ENCODE measurements at places on chromosomes 6 and 20.
A peak's percentile ranks its signal among the peaks of the same experiment; 100 is the strongest.

GRCh38 chr6:124573953-124574352, 388.3 kb upstream of the RNF217 start:
- DNase-seq, result no peak

GRCh38 chr6:149983145-149983544, 19.4 kb downstream of the ULBP1 start:
- DNase-seq, result no peak

DNA sequence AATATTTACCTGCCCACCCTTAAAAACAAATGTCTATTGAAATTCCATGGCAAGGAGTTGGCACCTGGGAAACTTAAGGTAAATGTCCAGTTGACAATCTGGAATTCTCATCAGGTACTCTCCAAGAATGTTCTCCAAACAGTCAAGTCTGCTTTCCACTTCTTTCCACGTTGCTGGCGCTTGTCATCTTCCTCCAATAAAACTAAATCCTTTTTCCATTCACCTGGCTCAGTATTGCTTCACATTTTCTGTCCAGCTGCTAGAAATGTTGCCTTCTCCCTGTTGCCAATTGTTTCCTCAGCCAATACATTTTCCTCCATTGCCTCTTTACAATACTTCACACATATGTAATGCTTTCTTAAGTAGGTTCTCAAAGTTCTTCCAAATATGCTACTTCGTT, 1288.1 kb upstream of the MAP3K7 start:
- DNase-seq, result no peak

- no peak for DNase-seq
Observed at GRCh38 chr6:40930555-40930954, 108.5 kb downstream of the UNC5CL start.

GRCh38 chr6:149438855-149439254, 38.8 kb downstream of the SUMO4 start:
- DNase-seq, result peak; percentile 59

DNA sequence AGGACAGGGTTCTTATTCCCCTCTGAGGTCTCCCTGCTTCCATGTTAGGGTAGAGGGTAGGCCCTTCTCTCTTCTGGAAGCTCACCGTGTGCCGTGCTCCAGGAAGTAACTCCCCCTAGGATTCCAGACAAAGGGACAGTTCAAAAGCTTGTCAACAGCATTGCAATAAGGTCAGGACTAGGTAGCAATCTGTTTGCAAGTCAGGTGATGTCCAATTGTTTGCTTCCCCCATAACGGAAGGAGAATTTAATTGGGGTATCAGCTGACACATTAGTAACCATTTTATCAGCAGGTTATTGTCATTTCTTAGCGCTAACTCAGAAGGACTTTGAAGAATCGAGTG, 41.9 kb downstream of the SYNJ2 start:
- no peak for DNase-seq

GRCh38 chr6:109339906-109340678, 42.2 kb downstream of the CD164 start:
- no peak for DNase-seq

DNA sequence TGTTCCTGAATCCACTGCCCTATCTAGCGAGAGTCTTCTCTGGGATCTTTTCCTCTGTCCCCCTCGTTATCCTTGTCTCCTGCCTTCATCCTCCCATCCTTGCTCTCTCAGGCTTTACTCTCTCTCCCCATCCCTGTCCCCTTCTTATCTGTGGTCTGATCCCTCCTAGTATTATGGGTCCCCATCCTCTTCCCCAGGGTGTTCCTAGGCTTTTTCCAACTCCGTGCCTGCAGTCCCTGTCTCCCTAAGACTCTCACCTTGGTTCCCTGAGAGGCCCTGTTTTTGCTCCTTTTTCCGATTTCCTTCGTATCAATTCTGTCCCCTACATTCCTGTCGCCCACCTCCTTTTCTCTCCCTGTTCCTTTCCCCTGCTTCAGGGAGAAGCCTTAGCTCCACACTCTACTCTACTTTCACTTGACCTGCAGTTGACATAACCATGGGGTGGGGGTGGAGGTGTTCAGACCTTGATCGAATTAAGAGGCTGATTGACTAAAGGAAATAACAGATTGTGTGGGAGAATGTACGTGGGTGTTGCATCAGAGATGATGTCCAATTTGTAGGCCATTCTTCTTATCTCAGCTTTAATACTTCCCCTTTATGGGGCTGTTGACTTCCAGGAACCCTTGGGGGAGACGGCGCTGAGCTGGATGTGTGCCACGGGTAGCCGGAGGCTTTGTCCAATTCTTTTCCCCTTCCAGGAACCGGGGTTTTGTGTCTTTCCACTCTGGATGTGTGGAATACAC, 905 bp downstream of the PPARD start:
- DNase-seq, result peak; percentile 72

DNA sequence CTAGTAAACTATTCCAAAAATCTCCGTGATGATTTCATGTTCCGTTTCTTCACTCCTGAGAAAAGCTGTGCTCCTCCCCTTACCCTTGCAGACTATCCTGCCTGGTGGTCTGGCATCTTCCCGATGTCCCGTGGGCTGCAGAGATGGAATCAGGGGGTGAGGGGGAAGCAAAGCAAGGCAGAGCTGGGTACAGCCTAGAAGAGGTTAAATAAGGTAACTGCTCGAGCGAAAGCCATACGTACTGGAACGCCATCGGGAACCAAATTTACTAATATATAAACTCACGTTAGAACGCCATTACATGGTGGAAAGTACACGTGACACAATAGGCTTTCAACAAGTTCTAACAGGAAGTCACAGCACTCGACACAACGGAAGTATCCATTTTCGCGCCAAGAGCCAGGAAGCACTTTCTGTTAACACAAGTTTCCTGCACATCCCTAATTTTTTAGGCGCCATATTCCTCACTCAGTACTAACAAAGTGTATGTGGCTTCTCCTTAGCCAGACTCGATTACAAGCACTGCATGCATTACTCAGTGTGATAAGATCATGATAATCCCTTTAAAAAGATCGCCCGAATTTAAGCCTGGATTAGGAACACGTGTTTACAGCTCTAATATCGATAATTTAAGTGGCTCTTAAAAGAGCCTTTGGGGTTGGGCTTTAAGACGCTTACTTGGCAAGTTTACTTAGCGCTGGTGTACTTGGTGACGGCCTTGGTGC, 101.6 kb upstream of the PRSS16 start:
- peak; percentile 94 for DNase-seq

- DNase-seq, result no peak
Observed at GRCh38 chr6:14359438-14359837, 241.9 kb downstream of the CD83 start.

DNA sequence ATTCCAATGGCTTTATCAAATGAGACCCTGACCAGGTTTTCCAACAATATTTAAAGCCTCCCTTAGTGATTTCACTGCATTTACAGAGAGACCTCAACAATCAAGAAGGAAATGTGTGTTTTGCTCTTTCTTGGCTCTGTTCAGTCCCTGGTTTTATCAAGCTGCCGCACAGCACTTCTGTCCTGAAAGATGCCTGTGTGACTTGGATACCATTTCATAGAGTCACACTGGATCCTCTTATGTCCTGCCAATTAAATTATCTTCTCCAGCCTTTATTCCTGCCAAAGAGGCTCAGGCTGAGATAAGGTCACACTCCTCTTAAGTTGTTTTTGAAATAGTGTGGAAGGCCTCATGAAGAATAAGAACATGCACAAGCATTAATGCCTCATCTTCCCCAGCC, 197.0 kb upstream of the RNF217 start:
- DNase-seq, result no peak

- peak; percentile 57 for DNase-seq
Observed at GRCh38 chr6:16338577-16339264, 100.3 kb downstream of the GMPR start.

GRCh38 chr6:24854077-24854666, 55.5 kb upstream of the ARMH2 start:
- DNase-seq, result no peak

GRCh38 chr20:61673152-61673847, 392.4 kb downstream of the TAF4 start:
- no peak for DNase-seq

DNA sequence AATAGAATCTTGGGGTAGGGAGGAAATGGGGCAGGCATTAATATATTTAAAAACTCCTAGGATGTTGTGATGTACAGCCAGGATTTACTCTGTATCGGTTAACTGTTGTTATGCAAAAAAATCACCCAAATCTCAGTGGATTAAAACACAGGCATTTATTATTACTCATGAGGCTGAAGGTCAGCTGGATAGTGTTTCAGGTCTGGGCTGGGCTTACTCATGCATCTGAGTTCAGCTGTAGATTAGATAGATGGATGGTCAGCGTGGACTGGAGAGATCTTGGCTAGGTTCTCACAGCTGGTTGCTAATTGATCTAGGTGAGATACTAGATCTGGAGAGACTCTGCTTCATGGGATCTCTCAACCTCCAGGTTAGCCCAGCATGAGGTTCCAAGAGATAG, 131.4 kb downstream of the BTBD3 start:
- DNase-seq, result no peak

- DNase-seq, result no peak
Observed at GRCh38 chr6:2526766-2527165, 224.0 kb downstream of the MYLK4 start.

DNA sequence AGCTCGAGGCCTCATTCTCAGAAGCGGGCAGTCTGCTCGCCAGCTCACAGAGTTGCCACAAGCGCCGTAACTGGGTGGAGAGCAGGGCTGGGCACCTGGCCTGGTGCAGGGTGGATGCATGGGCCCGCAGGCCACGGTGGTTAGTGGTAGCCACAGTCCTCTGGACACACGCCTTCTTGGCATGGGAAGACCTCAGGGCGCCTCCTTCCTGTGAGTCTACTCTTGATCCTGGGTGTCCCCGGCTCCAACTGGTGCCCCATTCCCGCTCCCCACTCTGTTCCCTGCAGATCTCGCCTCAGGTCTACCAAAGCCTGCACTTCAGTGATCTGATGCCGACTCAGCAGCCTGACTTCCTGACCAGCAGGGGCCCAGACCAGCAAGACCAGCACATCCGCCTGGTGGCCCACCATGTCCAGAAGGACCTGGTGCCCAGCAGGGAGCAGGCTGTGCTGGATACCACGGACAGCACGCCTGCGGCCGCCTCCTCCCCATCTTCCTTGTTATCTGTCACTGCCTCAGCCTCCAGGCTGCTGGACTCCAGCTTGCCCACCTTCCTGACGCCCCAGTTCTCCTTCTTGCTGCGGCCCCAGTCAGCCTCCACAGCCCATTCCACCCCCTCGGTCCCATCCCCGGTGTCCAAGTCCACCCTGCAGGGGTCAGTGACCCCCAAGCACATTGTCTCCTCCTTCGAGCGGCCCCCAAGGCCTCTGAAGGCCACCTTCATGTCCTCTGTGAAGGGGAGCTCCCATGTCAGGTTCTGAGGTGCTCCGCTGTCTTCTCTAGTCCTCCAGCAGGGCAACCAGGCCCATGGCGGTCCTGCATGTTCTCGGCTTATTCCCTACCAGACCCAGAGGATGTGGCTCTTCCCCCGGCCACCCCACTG, 43.1 kb downstream of the SUN5 start:
- peak; percentile 22 for DNase-seq

DNA sequence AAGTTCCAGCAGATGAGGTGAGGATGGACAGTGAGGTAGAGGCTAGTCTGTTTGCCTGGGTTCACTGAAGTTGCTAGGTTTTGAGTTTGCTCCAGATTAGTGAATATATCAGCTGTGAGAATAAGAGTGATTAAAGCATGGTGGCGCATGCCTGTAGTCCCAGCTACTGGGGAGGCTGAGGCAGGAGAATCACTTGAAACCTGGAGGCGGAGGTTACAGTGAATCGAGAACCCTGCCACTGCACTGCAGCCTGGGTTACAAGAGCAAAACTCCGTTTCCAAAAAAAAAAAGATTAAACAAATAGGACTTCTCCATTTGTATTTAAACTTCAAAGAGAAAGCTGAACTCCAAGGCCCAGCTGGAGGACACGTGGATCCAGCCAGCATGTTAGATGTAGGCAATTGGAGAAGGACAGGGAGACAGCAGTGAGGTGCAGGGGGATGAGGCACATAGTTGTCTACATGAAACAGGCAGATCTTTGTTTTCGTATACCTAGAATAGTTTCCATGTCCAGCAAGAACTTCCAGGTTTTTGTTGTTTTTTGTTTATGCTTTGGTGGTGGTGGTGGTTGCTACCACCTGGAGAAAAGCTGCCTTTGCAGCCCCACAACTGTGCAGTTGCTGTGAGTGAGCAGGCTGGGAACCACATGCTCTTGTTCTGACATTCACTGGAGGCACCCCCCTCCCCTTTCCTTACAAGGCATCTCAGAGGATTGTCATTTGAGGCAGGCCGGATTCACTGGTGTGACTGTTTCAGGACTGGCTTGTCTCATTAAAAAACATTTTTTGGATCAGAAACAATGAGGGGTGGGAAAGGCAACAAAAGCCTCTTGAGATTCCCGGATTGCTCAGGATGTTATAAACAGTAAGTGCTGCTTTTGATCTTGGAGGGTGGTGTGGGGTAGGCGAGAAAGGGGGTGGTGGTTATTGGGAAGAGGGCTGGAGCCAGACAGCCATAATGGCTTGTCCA, 72.3 kb downstream of the JARID2 start:
- no peak for DNase-seq

DNA sequence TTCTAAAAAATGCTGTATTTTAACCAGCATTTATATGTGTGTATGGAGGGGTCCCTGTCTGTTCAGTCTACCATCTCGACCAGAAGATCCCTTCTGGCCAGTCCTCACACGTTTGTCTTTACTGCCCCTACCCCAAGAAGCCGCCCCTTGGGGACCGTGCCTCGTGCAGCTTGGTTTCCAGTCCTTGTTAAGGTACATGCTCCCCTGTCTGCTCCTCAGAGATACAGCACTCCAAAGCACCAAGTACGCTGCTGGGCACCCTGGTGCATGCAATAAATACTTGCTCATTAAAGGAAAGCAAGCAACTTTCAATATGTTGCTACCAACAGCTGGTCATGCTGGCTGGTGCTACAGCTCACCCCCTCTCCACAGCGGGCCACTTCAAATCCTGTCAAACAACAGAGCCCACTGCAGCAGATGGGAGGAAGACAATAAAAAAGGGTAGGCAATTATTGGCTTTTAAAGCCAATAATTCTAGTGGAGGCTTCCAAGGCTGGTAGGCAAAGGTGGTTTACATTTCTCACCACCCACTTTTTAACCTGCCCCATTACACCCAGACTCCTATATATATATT, 61.6 kb downstream of the PSMG4 start:
- DNase-seq, result no peak

GRCh38 chr20:35909176-35909575, 45.1 kb downstream of the SCAND1 start:
- DNase-seq, result no peak

DNA sequence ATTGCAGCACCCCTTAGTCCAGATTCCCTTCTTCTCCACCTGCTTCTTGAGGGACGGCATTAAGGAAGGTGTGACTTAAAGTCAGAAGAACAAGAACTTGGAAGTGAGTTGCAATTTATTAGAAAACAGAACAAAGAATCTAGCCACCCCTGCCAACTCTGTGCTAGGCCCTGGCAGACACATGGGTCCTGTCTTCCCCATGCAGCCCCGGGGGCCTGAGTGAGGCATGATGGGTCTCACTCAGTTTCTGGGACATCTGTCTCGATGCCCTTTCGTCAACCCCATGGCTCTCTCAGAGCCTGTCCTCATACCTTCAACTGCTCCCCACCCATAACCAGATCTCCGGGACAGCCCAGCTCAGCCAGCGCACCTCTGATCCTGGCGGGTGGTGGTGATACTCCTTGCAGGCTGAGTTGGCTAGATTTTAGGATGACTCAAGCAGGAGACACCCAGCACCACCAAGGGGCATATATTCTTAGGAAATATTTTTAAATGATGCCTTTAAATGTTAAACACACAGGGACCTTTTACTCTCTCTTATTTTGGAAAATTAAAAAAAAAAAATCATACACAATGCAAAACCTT, 143.2 kb upstream of the RNF24 start:
- no peak for DNase-seq

GRCh38 chr6:15953152-15953880, 175.6 kb upstream of the MYLIP start:
- DNase-seq, result no peak

- DNase-seq, result no peak
Observed at GRCh38 chr20:58464838-58465237, 50.4 kb downstream of the APCDD1L start.

All from Karpas-422 (cell line).